ENCODE measurements at places on chromosomes 12 and 14. TPM values are rescaled to one million over a fixed set of nuclear protein-coding genes. Genes with fewer than 3 reads are reported as not detected.
A peak's percentile ranks its signal among the peaks of the same experiment; 100 is the strongest.

IAPP gene
- not detected for total RNA-seq

DNA sequence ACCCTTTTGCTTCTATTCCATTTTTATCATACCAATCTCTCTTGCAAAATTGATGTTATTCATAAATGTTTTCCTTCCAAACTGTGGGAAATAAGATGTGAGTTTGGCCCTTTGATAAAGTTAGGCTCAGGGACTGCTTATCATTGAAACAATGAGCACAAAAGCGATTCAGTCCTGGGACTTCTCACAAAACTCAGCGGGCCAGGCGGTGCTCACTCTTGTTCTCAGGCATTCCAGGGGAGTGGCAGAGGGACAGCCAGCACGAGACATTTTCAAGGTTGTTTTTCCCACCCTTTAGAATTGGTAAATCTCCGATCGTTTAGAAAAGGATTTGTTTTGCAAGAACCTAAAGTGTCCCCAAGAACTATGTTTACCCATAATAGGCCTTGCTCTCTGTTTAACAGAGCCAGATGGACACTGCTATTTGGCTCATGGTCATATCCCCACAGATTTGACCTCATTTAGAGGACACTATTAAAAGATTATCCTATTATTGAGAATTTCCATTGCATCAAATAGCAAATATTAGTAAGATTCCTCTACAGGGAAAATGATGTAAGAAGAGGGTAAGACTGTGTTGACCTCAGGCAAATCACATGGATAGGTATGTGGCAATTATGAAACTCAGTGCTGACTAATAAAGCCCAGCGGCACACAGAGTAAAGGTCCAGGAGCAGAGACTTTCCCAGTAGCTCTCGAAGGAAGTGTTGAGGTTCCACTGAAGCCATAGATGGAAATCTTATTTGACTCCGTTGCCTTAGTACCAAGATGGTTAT is 102.7 kb upstream of the USP44 start:
- no peak for DNase-seq

- peak; percentile 60 for DNase-seq
Measured at GRCh38 chr12:12562016-12562483, 613 bp downstream of the DUSP16 start.

GRCh38 chr14:54348001-54348611 is 48.7 kb upstream of the CDKN3 start:
- no peak for DNase-seq

- DNase-seq = no peak
Measured at GRCh38 chr14:90714811-90715210, 101.4 kb downstream of the TTC7B start.
